Osteoblast (primary cell): ENCODE measurements at places on chromosomes 13 and 19.

DNA sequence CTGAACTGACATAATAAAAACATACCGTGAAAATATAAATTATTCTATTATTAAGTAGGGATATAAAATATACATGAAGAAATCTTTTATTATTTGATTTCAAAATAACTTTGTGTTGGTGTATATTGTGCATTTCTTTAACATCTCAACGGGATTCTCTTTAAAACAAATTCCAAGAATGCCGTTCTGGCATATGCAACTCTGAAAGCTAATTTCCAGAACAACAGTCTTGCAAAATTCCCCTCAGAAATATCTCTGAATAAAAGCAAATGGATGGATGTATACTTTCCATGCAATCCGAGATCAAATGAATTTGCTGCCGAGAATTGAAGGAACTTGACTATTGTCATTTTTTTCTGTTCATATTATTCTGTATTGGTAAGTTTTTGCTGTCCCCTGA, 1579.8 kb downstream of the PCDH9 start:
- H3K4me3 ChIP-seq, result no peak overlapping the region
- no peaks in the 10 kb centered on the region for H3K36me3 ChIP-seq
- DNase-seq, result no peak
- no peak overlapping the region for H3K27ac ChIP-seq

GRCh38 chr19:10078329-10078728, 7.8 kb upstream of the SHFL start:
- H3K4me1 ChIP-seq, result no peaks in the 10 kb centered on the region
- no peaks in the 10 kb centered on the region for H3K36me3 ChIP-seq
- H3K27me3 ChIP-seq, result no peaks in the 10 kb centered on the region
- no peak overlapping the region for H3K4me3 ChIP-seq
- DNase-seq, result peak; percentile 32
- no peak overlapping the region for H3K27ac ChIP-seq

- H3K27ac ChIP-seq, result no peak overlapping the region
- H3K27me3 ChIP-seq, result no peaks in the 10 kb centered on the region
- no peaks in the 10 kb centered on the region for H3K4me1 ChIP-seq
- no peaks in the 10 kb centered on the region for H3K36me3 ChIP-seq
- no peak overlapping the region for H3K4me3 ChIP-seq
- no peak for DNase-seq
Observed at GRCh38 chr13:112161521-112162301, 94.8 kb downstream of the SOX1 start.

GRCh38 chr19:47100290-47100689, 13.3 kb downstream of the ZC3H4 start:
- no peaks in the 10 kb centered on the region for H3K27me3 ChIP-seq
- peaks cover 11% of the 10 kb centered on the region for H3K36me3 ChIP-seq
- peak; percentile 61 for DNase-seq
- H3K4me1 ChIP-seq, result peaks cover 38% of the 10 kb centered on the region

DNA sequence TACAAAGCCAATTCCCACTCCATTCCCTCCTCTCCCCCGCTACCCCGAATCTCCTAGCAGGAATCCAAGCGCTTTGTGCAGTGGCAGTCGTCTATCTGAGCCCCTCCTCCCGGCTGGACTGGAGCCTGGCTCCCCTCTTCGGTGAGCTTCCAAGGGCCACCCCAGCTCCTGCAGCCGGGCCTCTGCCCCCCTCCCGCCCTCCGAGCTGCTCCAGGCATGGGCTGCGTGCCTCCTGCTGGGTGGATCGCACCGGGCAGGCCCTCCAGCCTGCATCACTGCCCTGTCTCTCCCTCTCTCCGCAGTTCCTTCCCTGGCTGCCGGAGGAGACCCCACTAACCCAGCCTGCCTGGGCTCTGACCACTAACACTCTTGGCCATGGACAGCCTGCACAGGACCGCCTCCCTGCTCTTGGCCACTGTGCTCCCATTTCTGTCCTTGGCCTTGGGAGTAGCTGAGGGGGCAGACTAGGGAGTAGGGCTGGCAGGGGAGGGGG, 12.9 kb upstream of the LENG8 start:
- no peaks in the 10 kb centered on the region for H3K4me1 ChIP-seq
- no peak overlapping the region for H3K4me3 ChIP-seq
- H3K27ac ChIP-seq, result no peak overlapping the region
- DNase-seq, result peak; percentile 76
- H3K36me3 ChIP-seq, result no peaks in the 10 kb centered on the region

- H3K36me3 ChIP-seq, result no peaks in the 10 kb centered on the region
- H3K27me3 ChIP-seq, result no peaks in the 10 kb centered on the region
- no peaks in the 10 kb centered on the region for H3K4me1 ChIP-seq
- no peak overlapping the region for H3K27ac ChIP-seq
- H3K4me3 ChIP-seq, result no peak overlapping the region
Observed at GRCh38 chr19:5863030-5863665, 7.2 kb downstream of the FUT5 start.

DNA sequence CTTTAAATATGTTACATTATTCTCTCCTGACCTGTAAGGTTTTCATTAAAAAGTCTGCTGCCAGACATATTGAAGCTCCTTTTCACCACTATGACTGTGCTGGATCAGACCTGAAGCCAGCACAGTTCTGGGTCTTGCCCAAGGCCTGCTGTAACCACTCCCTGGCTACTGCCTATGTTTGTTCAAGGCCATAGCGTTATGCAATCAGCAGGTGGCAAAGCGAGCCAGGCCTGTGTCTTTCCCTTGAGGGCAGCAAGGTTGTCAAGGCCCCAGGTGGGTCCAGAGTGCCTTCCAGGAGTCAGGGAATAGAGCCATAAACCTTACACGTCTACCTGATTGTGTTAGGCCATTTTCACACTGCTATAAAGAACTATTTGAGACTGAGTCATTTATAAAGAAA, 496.8 kb upstream of the PCDH9 start:
- H3K27me3 ChIP-seq, result no peaks in the 10 kb centered on the region
- no peak overlapping the region for H3K27ac ChIP-seq
- DNase-seq, result no peak
- no peaks in the 10 kb centered on the region for H3K36me3 ChIP-seq
- H3K4me3 ChIP-seq, result no peak overlapping the region

GRCh38 chr13:25347151-25347550, 24.6 kb upstream of the ATP8A2 start:
- H3K36me3 ChIP-seq, result no peaks in the 10 kb centered on the region
- peaks cover 4% of the 10 kb centered on the region for H3K27me3 ChIP-seq
- H3K4me1 ChIP-seq, result no peaks in the 10 kb centered on the region
- H3K27ac ChIP-seq, result no peak overlapping the region
- H3K4me3 ChIP-seq, result no peak overlapping the region
- no peak for DNase-seq

- H3K36me3 ChIP-seq, result peaks cover 38% of the 10 kb centered on the region
- H3K27me3 ChIP-seq, result no peaks in the 10 kb centered on the region
- DNase-seq, result no peak
- no peak overlapping the region for H3K27ac ChIP-seq
- no peaks in the 10 kb centered on the region for H3K4me1 ChIP-seq
Observed at GRCh38 chr13:113554333-113554700, 30.2 kb upstream of the TFDP1 start.

DNA sequence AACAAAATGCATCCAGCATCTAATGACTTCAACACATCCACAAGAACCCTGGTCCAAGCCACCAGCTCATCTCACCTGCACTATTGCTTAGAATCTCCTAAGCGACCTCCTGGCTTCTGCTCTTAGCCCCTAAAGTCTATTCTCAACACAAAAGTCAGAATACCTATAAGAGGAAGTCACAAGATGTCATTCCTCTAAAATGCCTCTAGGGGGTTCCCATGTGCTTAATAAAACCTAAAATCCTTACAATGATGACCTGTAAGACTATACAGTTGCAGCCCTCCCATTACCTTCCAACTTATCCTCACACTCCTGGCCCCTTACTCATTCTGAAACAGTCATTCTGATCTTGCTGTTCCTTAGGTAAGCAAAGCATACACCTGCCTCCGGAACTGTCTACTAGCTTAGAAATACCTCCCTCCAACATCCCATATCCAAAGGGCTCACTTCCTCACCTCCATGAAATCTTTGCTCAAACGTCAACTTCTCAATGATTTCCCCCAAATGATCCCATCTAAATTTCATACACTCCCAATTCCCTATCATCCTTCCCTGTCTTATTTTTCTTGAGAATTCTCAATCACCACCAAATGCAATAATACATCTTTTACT, 10.0 kb downstream of the ATP7B start:
- H3K27me3 ChIP-seq, result peaks cover 20% of the 10 kb centered on the region
- DNase-seq, result no peak
- H3K36me3 ChIP-seq, result no peaks in the 10 kb centered on the region

DNA sequence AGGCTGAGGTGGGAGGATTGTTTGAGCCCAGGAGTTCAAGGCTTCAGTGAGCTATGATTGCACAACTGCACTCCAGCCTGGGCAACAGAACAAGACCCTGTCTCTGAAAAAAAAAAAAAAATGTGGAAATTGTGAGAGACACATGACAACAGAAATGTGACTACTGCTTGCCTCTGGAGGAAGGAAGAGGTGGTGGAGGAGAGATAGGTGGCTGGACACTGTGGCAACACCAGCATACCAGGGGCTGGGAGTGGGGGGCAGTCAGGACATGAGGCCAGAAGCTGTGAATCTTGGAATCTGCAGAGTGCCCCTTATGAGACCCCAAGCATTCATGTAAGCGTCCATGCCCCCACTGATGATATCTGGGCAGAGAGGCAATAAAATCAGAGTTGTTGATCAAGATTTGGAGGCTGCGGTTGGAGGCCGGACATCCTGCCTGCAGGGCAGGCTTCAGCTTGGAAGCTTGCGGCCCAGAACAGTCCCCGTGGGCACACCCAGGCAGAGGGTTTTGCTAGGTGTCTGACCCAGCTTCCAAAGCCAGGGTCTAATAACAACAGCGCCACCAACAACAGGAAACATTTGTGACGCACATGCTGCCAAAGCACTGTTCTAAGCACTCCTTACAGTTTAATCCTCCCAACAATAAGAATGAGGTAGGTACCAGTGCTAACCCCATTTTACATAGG, 16.9 kb downstream of the FAM187B start:
- H3K27ac ChIP-seq, result no peak overlapping the region
- peak; percentile 35 for DNase-seq
- no peaks in the 10 kb centered on the region for H3K27me3 ChIP-seq

GRCh38 chr19:17081672-17082630, 6.4 kb downstream of the MYO9B start:
- peak overlapping the region; percentile 51 for H3K27ac ChIP-seq
- H3K27me3 ChIP-seq, result no peaks in the 10 kb centered on the region
- peaks cover 29% of the 10 kb centered on the region for H3K36me3 ChIP-seq
- no peak overlapping the region for H3K4me3 ChIP-seq
- peaks cover 40% of the 10 kb centered on the region for H3K4me1 ChIP-seq
- DNase-seq, result peak; percentile 86

- no peaks in the 10 kb centered on the region for H3K4me1 ChIP-seq
- no peak overlapping the region for H3K4me3 ChIP-seq
- no peak for DNase-seq
Observed at GRCh38 chr13:47426126-47426849, 529.4 kb upstream of the HTR2A start.

- DNase-seq, result no peak
- no peak overlapping the region for H3K27ac ChIP-seq
- H3K4me1 ChIP-seq, result peaks cover 6% of the 10 kb centered on the region
- no peaks in the 10 kb centered on the region for H3K36me3 ChIP-seq
Observed at GRCh38 chr19:7349961-7350711, 1.4 kb downstream of the ARHGEF18 start.

GRCh38 chr19:33291623-33292534, 10.5 kb downstream of the CEBPA start:
- peaks cover 6% of the 10 kb centered on the region for H3K27me3 ChIP-seq
- H3K4me3 ChIP-seq, result no peak overlapping the region
- no peaks in the 10 kb centered on the region for H3K36me3 ChIP-seq
- no peak overlapping the region for H3K27ac ChIP-seq
- peaks cover 12% of the 10 kb centered on the region for H3K4me1 ChIP-seq
- DNase-seq, result peak; percentile 14

DNA sequence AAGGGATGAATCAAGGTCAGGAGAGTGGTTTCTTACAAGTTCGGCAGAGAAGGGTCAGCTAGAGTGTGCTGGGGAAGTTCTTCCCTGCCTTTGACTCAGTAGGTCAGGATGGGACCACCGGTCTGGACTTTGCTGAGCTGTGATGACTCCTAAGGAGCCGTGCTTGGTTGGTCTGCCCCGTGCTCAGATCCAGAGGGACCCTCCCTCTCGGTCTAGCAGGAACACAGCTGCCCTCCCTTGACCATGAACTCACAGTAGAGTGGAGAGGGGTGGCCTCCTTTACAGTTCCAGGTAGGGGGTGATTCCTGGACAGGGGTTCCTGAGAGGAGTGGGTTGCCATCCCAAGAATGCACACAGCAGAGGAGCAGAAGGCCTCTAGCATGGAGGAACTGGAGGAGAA, 4.3 kb downstream of the RPS19 start:
- no peaks in the 10 kb centered on the region for H3K27me3 ChIP-seq
- DNase-seq, result no peak
- H3K4me1 ChIP-seq, result peaks cover 25% of the 10 kb centered on the region
- no peak overlapping the region for H3K4me3 ChIP-seq
- H3K36me3 ChIP-seq, result peaks cover 77% of the 10 kb centered on the region

GRCh38 chr13:27334774-27335435, 64.3 kb downstream of the RASL11A start:
- no peak overlapping the region for H3K4me3 ChIP-seq
- H3K27me3 ChIP-seq, result peaks cover 11% of the 10 kb centered on the region
- H3K36me3 ChIP-seq, result no peaks in the 10 kb centered on the region
- no peak for DNase-seq
- peaks cover 6% of the 10 kb centered on the region for H3K4me1 ChIP-seq

GRCh38 chr13:28657784-28658538, 969 bp upstream of the POMP start:
- peaks cover 21% of the 10 kb centered on the region for H3K4me1 ChIP-seq
- H3K27ac ChIP-seq, result peak overlapping the region; percentile 99
- H3K4me3 ChIP-seq, result peak overlapping the region; percentile 78
- DNase-seq, result no peak
- H3K27me3 ChIP-seq, result no peaks in the 10 kb centered on the region
- H3K36me3 ChIP-seq, result peaks cover 16% of the 10 kb centered on the region

- H3K4me1 ChIP-seq, result no peaks in the 10 kb centered on the region
- no peak for DNase-seq
- H3K27me3 ChIP-seq, result no peaks in the 10 kb centered on the region
- no peak overlapping the region for H3K27ac ChIP-seq
Observed at GRCh38 chr19:27652281-27652680, 1560.7 kb downstream of the UQCRFS1 start.

GRCh38 chr13:109427148-109427547, 359.2 kb downstream of the IRS2 start:
- H3K4me1 ChIP-seq, result no peaks in the 10 kb centered on the region
- no peak overlapping the region for H3K27ac ChIP-seq
- H3K36me3 ChIP-seq, result no peaks in the 10 kb centered on the region

- no peak overlapping the region for H3K27ac ChIP-seq
- no peak overlapping the region for H3K4me3 ChIP-seq
- no peak for DNase-seq
- H3K27me3 ChIP-seq, result no peaks in the 10 kb centered on the region
- no peaks in the 10 kb centered on the region for H3K4me1 ChIP-seq
- H3K36me3 ChIP-seq, result no peaks in the 10 kb centered on the region
Observed at GRCh38 chr13:25575562-25575961, 203.8 kb downstream of the ATP8A2 start.
